Left forelimb (tissue), 1 donor: ENCODE measurements at places on chromosomes 1 and 21.

DNA sequence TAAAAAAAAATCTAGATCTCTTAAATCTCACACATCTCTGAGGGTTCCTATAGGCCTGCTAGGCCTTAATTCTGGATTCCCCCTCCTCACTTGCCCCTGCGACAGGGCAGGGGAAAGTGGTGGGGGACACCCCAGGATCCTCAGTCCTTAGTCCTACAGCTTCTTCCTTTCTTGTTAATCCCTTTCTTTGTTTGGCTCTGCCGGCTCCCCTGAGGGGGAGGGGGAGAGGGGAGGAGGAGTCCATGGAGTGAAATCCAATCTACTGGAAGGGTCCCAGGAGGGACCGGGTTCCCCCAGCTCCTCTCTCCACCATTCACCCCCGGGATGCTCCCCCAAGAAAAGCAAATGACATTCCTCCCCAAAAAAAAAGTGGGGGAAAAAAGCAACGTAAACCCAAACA is 8.5 kb downstream of the MEX3A start:
- no peak for DNase-seq

GRCh38 chr21:44533121-44533890 is 6.7 kb downstream of the KRTAP10-1 start:
- peak; percentile 52 for DNase-seq

GRCh38 chr1:155940482-155940992 is 901 bp upstream of the RXFP4 start:
- no peak for DNase-seq

DNA sequence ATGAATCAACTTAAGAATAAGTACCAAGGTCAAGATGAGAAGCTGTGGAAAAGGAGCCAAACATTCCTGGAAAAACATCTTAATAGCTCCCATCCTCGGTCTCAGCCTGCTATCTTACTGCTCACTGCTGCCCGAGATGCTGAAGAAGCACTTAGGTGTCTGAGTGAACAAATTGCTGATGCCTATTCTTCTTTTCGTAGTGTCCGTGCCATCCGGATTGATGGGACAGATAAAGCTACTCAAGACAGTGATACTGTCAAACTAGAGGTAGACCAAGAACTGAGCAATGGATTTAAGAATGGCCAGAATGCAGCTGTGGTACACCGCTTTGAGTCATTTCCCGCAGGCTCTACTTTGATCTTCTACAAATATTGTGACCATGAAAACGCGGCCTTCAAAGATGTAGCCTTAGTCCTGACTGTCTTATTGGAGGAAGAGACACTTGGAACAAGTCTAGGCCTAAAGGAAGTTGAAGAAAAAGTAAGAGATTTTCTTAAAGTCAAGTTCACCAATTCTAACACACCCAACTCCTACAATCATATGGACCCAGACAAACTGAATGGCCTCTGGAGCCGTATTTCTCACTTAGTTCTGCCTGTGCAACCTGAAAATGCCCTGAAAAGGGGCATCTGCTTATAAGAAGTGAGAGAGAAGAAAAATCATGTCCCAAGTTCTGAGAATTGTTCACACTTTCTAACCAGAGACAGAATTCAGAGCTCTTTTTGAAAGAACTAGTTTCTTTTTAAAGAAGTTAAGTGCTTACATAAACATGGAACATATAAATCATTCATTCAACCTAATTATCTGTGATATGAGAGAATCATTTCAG is 35.7 kb downstream of the TOR1AIP1 start:
- DNase-seq: no peak

DNA sequence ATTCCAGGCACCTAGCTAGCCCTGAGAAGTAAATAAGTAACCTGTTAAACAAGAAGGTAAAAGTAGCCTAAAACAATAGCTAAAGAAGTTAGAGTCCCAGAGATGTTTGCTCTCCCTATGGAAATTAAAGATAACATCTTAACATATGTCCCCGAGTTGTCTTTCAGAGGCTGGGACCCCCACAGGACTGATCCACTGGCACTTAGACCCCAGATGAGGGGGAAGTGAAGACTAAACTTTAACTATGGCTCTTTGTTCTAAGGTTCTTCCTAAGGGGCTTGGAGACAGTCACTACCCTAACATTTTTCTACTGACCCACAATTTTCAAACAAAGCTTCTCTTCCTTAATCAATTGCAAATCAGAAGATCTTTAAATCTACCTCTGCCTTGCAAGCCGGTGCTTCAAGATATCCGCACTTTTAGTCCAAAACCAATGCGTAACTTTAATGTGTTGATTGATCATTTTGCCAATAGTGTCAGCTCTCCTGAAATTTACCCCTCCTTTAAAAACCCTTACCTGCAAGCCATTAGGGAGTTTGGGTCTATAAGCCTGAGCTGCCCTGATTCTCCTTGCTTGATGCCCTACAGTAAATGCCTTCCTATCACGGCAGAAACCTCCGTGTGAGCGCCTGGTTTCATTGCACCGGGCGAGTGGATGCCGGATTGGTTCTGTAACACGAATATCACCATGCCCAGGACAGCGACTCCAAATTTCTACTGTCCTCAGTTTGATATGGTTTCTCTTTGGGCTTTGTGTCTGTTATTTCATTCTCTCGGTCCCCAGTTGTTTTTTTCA is 404.4 kb downstream of the SIPA1L2 start:
- no peak for DNase-seq

DNA sequence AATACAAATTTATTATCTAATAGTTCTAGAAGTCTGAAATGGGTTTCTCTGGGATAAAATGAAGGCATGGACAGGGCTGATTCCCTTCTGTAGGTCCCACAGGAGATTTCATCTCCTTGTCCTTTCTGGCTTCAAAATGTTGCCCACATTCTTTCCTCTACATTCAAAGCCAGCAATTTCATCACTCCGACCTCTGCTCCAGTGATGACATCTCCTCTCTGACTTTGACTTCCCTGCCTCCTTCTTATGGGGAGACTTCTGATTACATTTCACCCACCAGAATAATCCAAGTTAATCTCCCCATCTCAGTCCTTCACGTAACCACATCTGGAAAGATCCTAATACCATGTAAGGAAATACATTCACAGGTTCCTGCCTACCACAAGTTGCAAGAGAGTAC is 358.0 kb upstream of the C1orf87 start:
- DNase-seq: no peak

DNA sequence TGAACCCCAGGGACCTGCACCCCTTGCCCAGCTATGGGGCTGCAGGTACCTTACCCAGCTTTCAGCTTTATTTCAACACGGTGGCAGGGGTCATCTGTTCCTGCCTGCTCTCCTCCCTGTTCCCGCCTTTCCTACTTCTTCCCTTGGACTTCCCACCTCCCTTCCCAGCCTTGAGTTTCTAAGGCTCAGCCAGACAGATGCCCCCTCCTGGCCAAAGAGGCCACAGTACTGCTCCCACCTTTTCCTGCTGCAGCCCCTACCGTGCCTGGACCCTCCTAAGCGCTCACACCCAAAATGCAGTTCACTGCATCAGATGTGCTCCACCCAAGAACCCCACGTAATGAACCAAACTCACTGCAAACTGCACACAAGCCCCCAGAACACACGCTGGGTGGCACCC is 7.7 kb downstream of the NOC2L start:
- DNase-seq: no peak

DNA sequence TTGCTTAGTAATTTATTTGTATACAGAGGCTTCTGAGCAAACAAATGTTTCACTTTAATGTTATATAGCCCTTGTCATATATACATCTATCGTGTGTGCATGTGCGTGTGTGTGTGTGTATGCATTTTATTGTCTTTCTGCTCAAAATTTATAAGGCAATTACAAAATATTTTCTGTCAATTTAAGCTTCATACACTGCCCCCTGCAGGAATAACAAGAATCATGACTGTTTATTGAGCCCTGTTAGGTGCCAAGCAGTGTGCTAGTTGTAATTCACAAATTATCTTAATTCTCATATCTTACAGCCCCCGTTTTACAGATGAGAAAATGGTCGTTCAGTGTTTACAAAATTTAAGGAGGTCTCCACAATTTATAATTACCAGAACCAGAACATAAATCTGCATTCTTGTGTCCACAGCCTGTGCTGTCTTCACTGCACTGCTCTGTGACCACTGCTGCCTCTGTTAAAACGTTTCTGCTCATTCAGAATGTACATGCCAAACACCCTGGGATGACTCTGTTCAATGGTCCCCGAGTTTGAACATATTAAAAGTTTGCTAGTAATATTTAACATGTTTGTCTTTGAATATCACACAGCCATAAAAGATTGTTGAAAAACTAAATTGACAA is 181.3 kb downstream of the ATP6V1G3 start:
- DNase-seq: no peak

DNA sequence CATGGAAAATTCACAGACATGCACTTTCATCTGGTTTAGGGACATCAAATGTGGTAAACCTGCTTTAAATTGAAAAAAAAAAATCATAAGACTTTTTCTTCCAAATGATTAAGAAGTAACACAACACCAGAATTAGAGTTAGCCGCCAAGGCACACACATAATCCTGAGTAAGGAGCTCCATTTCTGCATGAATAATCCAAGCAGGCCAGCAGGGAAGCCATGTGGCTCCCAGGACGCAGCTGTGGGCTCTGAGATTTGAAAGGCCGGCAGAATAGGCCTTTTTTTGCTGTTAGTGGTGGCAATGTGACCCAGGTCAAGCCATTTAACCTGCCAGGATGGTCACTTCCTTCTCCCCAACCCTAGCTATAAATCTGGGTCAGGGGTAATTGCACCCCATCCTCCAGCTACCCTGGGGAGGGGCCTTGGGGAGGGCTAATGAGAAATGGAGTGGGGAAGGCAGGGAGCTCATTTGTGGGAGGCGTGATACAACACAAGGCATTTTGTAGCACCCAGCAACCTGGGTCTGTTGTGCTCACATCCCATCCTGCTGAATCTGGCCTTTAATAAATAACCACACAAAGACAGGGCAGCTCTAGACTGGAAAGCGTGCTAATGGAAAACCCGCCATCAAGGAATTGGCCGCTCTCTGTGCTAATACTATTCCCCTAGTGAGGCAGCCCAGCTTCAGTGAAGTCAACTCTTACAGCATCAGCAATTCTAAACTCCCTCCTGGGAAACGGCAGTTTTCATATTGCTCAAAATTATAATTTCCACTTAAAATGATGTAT is 178.5 kb downstream of the RHOU start:
- DNase-seq: no peak

DNA sequence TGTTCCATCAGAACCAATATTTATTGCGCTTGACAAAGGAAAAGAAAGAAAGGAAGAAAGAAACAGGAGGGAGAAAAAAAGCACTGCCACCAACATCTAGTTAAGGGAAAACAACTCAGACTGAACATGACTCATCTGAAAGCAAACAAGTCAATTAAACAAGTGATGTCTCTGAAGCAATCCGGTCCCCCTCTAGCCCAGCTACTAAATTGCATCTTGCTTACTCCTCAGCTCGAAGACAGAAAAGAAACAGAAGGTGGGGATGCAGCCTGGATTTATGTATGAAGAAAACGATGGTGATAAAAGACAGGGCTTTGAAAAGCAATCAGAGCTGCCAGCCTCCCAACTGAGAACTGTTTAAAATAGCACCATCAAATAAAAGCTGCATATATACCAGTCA is 188.2 kb downstream of the OMA1 start:
- no peak for DNase-seq

GRCh38 chr21:28705616-28706015 is 287.1 kb downstream of the LTN1 start:
- DNase-seq: no peak

- DNase-seq: no peak
These were observed 44.4 kb upstream of the TTC34 start for GRCh38 chr1:2845869-2846268.

DNA sequence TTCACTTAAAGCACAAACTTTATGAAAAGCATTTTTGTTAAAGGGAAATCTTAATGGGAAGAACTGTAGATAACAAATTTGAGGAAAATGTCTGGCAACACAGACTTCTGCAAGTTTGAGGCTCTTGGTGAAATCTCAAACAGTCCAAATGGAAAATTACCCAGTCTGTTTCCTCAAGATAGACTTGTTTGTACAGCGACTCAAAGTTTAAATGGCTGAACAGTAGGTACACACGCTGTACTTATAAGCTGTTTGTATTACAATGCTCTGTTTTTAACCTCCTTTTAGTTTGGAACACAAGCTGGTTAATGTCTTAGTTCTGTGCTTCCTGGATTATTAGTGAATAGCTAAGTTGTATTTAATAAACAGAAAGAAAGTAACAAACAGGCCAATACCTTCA is 217.1 kb downstream of the NFIA start:
- no peak for DNase-seq

- no peak for DNase-seq
These were observed at the start of gene LCE4A for GRCh38 chr1:152707860-152708259. Gene LCE4A (plus strand): TSS chr1:152708160. CDS start chr1:152709076, 916 bp downstream.

DNA sequence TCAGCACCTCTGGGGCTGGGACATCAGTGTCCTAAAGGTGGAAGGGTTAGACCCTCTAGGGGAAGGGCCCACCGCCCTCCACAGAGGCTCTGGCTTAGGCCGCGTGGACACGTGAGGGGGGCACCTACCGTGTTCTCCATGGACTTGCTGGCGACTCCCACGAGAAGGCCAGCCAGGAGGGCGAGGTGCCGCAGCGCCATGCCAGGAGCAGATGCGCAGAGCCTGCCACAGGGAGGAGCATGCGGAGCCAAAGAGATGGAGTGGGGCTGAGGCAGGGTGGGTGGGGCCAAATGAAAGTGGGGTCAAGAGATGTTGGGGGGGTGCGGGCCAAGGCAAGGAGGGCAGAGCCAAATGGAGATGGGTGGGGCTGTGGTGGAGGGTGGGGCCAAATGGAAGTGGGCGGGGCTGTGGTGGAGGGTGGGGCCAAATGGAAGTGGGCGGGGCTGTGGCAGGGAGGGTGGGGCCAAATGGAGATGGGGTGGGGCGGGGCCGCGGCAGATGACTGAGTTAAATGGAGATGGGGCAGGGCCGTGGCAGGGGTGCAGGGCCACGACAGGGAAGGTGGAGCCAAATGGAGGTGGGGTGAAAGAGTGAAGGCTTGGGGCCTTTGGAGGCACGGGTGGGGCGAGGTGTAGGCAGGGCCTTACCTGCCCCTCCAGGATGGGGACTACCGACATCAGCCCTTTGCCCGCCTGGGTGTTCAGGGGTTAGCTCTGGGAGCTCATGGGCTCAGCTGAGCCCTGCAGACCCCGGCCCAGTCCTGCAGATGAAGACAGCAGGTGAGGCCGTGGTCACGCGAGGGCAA is 17.4 kb upstream of the RNF223 start:
- peak; percentile 62 for DNase-seq

GRCh38 chr1:81242103-81242502 is 558.6 kb upstream of the ADGRL2 start:
- no peak for DNase-seq

- DNase-seq: no peak
These were observed 459.2 kb upstream of the RUNX1 start for GRCh38 chr21:35508139-35508888.

- DNase-seq: no peak
These were observed 2.7 kb upstream of the RAD54L start for GRCh38 chr1:46244656-46245371.

- DNase-seq: no peak
These were observed 68.8 kb upstream of the COL6A1 start for GRCh38 chr21:45912611-45913417.
